ENCODE measurements at places on chromosomes 5 and 9.

- no peak for DNase-seq
These were observed 78.4 kb downstream of the EBF1 start for GRCh38 chr5:159021136-159021900.

DNA sequence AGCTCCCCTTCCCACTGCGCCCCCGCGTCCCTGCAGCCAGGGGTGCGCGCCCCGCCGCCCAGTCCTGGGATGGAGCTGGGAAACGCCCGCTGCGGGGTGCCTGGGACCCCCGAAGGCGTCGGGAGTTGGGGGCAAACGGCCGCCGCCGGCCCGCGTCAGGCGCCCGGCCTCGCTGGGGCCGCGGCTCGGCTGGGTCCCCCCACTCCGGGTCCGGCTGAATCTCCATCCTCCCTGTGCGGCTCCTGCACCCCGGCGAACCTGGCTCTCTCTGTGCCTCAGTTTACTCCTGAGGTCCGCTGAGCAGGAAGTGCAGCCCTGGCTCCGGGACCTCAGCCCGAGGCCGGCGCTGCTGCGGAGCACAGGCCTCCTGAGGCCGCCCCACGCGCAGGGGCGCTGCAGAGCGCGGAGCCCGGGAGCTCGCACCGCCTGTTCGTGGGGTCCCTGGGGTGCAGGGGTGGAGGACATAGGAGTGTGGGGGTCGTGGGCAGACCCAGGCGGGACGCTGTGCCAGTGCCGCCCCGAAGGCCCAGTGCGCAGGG is 13.9 kb upstream of the TMEM250 start:
- DNase-seq: no peak

GRCh38 chr5:122183098-122183787 is 53.9 kb downstream of the ZNF474 start:
- no peak for DNase-seq

- no peak for DNase-seq
These were observed 24.6 kb upstream of the BNIP1 start for GRCh38 chr5:173119719-173120118.

DNA sequence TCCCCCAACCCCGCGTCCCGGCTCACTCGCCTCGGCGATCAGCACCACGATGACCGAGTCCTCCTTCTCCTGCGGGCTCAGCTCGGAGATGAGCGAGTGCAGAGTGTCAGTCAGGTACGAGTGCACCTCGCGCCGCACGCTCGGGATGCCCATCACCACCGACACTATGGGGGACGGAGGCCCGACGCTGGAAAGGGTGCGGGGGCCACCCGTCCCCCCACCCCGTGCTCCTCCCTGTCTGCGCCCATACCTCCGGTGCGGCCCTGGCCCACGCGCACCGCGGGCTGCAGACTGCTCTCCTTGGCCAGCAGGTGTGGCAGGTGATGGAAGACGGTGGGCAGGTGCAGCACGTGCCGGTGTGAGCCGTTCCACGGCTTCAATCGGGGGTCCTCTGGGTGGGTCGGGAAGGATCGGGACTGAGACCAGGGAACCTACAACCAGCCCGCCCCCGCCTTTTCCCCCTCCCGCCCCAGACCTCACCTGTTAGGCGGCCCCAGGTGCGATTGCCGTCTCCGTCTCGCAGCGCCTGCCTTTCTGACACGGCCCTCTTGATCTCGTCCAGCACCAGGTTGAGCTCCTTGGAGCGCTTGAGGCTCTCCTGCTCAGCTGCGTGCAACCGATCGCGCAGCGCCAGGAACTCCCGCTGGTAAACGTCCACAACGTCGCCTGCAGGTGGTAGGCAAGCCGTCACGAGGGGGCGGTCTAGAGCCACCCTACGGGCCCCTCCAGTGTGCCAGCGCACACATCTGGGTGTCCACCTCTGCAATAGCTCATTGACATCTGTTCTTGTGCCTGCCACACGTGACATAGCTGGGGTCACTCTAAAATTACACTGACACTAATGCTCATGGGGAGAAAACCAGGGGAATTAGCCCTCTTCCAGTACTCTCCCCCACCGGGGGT is 5.1 kb downstream of the MGAT4B start:
- DNase-seq: peak; percentile 92

DNA sequence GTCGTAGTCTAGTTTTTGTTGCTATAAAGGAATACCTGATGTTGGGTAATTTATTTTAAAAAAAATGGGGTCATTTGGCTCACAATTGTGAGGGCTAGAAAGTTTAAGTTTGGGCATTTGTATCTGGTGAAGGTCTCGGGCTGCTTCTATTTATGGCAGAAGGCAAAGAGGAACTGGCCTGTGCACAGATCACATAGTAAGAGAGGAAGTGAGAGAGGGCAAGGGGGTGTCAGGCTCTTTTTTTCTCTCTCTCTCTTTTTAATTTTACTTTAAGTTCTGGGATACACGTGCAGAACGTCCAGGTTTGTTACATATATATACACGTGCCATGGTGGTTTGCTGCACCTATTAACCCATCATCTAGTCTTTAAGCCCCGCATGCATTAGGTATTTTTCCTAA is 453.3 kb downstream of the DIRAS2 start:
- no peak for DNase-seq

- DNase-seq: no peak
These were observed 116.0 kb downstream of the MACIR start for GRCh38 chr5:103374473-103374963.

DNA sequence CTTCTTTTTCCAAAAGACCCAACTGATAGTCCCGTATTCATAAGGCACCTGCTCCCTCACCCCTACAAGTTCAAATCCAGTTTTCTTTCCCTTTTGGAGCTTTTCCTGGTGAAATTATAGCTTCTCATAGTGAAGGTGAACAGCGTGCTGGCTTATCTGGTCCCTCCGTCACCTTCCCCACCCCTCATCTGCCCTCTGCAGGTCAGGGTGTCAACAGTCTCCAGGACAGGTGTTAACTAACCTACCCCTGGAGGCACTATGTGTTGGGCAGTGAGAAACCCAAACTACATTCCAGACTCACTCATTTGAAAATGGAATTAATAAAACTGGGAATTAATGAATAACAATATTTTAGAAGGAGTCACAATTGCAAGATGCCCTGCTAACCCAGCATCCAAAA is 109.0 kb upstream of the TAS2R1 start:
- no peak for DNase-seq

- no peak for DNase-seq
These were observed 680.8 kb downstream of the DNAH5 start for GRCh38 chr5:13263701-13264100.

DNA sequence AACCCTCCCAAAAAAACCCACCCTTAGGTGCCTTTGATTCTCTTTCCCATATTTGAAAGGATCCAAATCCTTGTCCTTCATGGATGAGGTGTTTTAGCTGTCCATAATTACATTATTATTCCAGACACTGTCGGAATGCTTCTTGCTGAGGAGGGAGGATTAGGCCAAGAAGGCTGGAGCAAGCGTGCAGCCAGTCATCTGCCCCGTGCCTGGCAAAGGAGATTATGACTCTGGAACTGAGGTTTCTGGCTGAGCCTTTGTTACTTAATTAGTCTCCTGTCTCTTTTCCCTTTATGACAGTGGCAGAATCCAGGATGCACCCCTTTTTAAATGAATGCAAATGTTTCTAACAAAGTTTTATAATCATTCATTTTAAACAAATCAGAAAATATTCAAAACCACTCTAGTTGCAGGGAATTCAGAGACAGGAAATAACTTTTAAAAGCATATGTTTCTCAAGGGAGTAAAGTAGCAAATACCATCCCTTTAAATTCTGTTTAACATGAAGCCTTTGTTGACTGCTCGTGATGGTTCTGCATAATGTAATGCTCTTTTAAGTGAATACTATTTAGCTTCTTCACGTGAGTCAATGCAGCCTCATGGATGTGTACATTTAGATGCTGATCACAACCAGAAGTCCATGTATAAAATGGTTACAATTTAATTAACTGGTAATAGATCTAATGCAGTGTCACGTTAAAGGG is 69.8 kb downstream of the GALNT10 start:
- DNase-seq: no peak

DNA sequence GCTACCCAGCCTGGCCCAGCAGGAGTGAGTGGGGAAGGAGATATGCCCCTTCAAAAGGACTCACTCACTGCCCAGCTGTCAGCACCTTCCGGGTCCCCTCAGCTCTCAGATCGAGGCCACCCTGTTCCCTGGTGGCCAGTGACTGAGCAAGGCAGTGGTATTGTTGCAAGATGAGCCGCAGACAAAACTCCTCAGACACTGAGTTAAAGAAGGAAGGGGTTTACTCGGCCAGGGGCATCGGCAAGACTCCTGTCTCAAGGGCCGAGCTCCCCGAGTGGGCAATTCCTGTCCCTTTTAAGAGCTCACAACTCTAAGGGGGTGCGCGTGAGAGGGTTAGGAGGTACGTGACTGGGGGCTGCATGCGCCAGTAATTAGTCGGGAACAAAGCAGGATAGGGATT is 9.7 kb upstream of the N4BP3 start:
- DNase-seq: no peak

DNA sequence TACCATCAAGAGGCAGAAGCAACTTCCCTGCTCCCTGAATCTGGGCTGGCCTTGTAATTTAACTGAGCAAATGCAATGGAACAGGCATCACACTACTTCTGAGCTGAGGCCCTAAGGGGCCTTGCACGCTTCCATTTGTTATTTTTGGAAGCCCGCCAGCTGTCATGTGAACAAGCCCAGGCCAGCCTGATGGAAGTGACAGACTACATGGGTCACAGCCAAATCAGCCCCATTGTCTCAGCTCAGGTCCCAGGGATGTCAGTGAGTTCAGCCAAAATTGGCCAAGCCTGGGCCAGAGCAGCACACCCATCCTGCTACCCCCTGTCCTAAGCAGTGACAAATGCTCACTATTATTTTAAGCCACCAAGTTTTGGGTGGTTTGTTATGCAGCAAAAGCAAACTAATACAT is 72.8 kb downstream of the PRRT1B start:
- no peak for DNase-seq
